ENCODE measurements at places on chromosomes 2 and 18. TPM values are rescaled to one million over a fixed set of nuclear protein-coding genes. Genes with fewer than 3 reads are reported as not detected.

DNA sequence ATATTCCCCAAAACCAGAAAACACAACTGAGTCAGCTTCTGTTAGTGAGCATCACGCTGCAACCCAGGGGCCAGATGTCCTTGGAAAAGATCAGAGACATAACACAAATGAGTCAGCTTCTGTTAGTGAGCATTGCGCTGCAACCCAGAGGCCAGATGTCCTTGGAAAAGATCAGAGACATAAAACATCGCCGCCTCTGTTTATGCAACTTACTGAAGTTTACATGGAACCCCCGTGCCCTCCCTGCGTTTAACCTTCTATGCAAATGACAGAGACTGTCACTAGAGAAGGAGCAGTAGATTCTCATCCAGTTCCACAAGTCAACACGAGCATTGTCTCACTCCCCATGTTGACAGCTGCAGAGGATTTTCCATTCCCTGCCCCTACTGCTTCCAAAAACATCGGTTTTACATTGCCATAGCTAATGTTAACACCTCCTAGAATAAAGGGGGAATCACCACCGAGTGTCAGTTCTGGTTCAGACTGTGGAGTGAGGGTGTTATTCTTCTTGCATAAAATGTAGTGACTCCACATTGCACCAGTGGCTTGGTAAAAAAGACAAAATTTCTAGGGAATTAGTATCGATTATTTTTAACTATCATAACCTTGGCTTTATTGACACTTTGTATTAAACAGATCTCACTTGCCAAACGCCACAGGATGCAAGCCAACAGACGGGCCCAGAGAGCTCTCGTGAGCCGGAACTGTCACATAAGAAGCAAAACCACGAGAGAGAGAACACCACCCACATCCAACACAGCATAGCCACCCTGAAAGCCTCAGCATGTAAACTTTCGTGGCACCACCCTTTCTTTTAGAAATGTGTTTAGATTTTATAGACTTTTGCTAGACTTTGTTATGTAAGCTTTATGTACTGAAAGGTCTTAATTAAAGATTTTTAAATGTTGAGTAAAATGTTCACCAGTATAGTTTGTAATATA, 87.7 kb downstream of the SH3YL1 start:
- no peak for DNase-seq

GRCh38 chr2:12669036-12669435, 47.7 kb upstream of the TRIB2 start:
- no peak for DNase-seq

DNA sequence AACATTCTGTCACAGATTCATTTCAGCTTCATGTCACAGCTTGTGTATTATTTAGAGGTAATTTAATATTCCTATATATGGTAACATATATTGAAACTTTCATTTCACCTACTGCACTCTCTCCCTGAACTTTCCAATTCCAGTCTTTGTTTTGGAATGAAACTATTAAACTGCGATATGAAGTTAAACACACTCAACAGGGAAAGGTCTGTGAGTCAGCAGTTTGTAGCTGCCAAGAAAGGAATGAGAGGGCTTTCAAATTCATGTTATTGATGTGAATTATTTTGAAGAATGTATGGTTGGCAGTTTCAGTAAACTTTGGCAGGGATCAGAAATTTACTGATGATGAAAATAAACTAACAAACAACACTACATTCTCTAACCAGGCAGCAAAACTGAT, 148.3 kb downstream of the HNMT start:
- no peak for DNase-seq

ABCA12 gene
- not detected for total RNA-seq

CRACDL gene
- total RNA-seq, result 4.9 TPM

REG3G gene
- total RNA-seq, result not detected

All from right cardiac atrium (tissue), 5 donors.